ENCODE measurements at places on chromosomes 11 and 22. TPM values are rescaled to one million over a fixed set of nuclear protein-coding genes. Genes with fewer than 3 reads are reported as not detected.

GRCh38 chr11:11618973-11619435 lies 2.8 kb downstream of the GALNT18 start:
- no peak for DNase-seq

- peak; percentile 83 for DNase-seq
Measured at GRCh38 chr11:65565624-65566453, 4.4 kb upstream of the ZNRD2 start.

GRCh38 chr11:128148208-128148607 lies 439.1 kb downstream of the ETS1 start:
- no peak for DNase-seq

GRCh38 chr11:97746818-97747217 lies 1273.9 kb upstream of the CNTN5 start:
- DNase-seq, result no peak

- DNase-seq, result no peak
Measured at GRCh38 chr11:61901397-61901796, 10.1 kb upstream of the FADS3 start.

DNA sequence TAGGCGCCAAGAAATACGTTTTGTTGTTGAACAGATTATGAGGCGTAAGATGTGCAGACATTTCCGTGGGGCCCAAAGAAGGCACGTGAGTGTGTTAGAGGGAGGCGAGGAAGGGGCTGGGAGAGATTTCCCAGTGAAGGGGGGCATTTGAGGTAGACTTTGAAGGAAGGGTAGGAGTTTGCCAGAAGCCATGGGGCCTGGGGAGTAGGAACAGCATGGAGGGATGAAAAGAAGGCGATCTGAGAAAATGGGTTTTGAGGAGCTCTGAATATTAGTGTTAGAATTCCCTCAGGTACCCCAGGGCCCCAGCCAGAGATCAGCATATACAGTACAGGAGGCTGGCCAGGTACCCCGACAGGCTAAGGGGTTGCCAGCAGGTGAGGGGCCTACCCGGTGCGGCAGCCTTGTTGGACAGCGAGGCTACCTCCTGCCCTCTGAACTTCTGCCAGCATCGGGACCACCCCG lies 414 bp upstream of the MIEF1 start:
- no peak for DNase-seq

DNA sequence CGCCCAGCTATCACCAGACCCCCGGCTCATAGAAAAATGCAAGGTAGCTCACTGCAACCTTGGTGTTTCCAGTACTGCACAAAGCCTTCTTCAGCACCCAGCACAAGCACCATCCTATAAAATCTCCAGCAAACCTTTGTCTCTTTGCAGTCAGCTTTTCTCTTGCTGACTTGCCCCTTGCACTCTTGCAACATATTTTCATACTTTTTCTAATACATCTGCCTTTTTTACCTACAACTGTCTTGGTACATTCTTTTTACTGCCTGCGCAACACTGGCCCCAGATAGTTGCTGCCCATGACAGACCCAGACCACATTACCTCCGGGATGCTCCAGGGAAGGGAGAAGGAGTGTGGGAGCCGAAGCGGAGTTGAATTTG lies 142.4 kb downstream of the MPPED1 start:
- DNase-seq, result no peak

GRCh38 chr11:18705651-18706281 lies 7.2 kb downstream of the TMEM86A start:
- DNase-seq, result peak; percentile 7

DNA sequence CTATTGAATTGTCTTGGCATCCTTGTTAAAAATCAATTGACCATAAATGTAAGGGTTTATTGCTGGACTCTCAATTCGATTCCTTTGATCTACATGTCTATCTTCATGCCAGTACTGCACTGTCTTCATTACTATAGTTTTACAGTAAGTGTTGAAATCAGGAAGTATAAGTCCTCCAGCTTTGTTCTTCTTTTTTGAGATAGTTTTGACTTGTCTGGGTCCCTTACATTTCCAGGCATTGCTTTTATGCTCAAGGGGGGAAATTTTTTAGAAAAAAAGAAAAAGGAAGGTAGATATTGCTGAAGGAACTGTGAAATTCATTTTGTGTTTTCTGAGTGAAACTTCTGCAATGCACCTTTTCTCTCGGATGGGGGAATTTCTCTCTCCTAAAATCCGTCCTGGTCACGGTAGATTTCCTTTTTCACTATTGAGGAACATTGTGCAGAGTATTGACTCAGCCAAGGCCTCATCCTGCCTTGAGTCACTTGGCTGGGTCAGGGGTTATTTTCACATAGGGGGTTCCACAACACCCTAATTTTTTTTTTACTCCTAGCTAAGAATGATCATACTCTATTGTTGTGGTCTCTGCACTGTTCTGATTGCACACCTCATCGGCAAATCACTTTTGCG lies 2.8 kb upstream of the ACER3 start:
- no peak for DNase-seq

PNPLA5 gene
- not detected for total RNA-seq

DNA sequence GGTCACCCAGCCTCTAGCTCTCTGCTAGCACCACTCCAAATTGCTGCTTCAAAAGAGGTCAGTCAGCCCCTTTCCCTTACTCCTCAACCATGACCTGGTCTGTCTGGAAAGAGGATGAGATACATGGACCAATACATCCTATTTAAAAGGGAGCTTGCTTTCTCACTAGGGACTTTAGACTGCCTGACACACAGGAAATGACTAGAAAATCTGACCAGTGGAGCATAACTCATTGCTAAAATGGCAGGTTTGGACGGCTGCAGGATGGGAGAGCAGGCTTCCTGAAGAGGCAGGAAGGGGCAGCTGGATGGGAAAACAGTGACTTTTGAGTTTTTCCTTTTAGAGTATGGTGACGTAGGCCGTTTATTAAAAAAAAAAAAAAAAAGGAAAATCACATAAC lies 25.3 kb downstream of the STIM1 start:
- DNase-seq, result no peak

DNA sequence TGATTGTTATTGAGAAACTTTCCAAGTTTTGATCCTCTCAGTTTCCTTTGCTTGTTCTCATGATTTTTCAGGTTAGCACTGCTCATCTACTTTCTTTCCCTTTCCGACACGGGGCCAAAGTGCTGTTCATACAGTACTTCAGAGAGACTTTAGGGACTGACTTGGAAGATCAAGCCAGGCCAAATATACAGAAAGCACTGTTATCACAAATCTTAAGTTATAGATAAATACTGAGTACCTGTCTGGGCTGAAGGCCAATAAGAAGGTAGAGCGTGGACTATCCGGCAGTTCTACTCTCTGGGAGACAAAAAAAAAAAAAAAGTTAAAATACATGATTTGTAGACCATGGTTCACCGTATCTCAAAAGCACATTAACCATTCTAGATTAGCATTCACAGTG lies 46.2 kb downstream of the AMBRA1 start:
- DNase-seq, result no peak

DNA sequence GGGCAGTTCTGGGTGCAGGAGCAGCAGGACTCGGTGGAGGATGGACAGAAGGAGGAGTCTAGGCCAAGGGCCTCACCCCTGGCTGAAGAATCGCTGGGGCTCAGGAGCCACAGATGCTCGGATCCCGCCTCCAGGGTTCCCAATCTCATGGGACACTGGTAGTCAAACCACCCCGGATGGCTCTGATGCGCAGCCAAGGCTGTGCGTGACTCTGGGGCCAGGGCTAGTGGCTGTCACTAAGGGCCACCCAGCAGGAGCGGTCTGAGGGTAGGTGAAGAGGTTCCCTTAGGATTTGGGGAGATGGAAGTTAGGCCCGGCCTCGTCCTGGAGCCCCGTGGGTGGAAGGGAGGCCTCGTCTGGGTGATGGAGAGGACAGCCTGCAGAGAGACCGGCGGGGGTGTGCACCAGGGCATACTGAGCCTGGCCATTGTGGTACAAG lies 300.6 kb downstream of the TBC1D22A start:
- no peak for DNase-seq

DNA sequence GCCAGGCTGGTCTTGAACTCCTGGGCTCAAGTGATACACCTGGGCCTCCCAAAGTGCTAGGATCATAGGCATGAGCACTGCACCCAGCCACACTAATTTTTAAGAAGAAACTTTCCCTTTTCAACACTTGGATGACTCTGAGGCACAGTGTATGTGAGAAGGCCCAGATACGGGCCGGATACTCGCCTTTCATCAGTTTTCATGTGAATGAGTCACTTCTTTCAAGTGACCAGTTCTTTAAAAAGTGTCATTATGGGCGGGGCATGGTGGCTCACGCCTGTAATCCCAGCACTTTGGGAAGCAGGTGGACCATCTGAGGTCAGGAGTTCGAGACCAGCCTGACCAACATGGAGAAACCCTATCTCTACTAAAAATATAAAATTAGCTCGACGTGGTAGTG lies 120.8 kb downstream of the CTTN start:
- no peak for DNase-seq

TMEM25 gene
- 7.0 TPM for total RNA-seq

DNA sequence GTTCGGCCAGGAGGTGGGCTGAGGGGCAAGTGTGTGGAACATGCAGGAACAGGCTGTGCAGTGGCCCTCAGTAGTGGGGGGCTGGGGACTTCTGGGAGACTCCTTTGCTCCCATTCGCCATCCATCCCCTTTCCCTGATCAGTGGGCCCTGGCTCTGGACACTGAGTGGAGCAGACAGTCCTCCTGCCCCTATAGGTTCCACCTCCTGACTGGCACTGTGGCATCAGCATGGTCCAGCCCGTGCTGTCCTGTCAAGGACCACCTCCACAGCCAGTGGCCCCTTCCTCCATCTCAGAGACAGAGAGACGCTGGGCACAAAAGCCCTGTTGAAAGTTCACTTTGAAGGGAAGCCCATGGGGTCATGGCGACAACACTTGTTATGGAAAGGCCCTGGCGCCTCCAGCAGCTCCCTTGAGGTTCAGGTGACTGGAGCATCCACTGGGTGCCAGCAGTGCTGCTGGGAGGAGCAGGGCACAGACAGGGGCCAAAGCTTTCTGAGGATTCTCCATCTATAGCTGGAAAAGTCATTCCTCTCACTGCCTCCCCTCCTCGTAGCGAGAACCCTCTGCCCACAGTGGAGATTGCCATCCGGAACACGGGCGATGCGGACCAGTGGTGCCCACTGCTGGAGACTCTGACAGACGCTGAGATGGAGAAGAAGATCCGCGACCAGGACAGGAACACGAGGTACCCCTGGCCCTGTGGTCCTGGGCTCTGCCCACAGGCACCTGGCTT lies 5.6 kb downstream of the DERL3 start:
- DNase-seq, result no peak

DNA sequence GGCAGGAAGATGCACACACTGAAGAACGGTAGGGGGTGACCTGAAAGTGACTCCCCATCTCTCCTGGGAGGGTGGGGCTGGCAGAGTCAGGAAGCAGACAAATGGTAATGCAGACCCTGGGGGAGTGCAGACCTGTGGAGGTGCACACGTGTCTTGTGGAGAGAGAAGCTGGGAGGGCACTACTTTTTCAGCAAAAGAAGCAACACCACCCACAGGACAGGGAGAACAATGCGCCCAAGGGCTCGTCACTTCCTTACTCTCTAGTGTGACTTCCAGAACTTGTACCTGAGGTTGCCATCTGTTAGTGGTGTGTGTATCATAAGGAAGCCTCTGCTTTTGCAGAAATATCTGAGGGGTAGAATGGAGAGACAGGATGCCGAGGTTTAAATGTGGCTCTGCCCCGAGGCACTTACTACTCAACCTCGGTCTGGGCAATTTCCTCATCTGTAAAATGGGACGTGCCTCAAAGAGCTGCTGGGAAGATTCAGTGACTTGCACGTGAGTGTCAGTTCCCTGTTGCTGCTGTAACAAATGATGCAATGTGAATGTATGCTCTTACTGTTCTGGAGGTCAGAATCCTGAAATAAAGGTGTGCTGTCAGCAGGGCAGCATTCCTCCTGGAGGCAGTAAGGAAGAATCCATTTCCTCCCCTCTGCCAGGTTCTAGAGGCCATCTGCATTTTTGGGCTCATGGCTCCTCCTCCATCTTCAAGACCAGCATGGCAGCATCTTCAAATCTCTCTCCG lies 323.4 kb downstream of the SHANK2 start:
- no peak for DNase-seq

GRCh38 chr11:131474947-131475346 lies 104.5 kb downstream of the NTM start:
- no peak for DNase-seq

GRCh38 chr22:46092670-46093410 lies 57.5 kb upstream of the PPARA start:
- no peak for DNase-seq

DNA sequence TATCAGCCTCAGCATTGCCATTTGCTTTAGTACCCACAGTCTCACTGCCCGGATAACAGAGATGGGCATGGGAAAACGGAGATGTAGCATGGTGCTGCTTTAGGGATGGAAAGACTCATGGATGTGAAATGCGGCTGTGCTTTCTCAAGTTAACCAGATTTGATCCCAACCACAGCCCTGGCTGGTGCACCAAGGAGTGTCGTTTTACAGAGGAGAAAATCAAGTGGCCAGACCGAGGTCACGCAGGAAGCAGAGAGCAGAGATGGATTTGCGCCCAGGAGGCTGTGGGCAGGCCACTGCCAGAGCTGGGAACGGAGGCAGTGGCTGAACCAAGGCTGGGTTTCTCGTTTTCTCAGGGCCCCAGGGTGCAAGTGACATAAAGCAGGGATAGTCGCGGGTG lies 9.0 kb downstream of the MB start:
- no peak for DNase-seq

DNA sequence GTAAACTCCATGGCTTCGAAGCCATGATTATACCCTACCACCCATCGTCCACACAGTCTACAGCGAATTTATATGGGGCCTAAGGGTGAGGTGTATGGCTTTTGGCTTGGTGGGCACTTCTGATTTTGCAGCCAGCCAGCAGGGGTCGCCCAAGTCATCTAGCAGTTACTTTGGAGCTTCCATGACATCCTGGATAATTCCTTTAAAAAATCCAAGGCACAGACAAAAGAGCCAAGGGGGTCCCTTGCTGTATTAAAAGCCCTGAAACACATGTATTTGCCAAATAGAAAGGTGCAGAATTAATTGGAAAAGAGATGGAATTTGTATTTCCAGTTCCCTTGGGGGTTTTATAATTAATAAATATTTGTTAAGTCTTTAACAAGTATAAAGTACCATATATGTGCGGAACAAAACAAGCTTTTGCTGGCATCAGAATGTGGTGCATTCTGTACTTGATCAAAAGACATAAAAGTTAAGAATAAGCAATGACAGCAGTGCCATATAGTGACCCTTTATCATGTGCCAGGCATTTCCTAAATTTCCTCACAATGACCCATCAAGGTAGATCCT lies 132.8 kb upstream of the PITPNB start:
- DNase-seq, result no peak

DNA sequence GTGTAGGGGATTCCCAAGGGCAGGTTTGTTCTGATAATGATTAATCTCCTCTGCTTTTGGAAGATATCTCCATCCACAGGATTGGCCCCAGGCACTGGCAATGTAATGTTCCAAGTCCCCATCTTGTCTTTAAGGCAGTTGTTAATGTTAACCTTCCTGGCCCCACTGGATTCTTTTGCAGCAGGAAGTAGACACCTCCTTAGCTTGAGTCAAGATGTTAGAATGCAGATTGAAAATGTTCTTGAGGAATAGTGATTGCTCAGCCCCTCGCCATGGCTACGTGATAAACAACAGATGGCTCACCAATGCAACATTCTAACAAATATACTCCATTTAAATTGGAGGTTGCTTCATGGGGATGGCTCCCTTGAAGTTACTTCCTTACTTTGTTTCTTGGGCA lies 7.3 kb downstream of the HEPHL1 start:
- no peak for DNase-seq

Measured in CD8-positive, alpha-beta memory T cell (primary cell).